Central memory CD4-positive, alpha-beta T cell (primary cell): ENCODE measurements at places on chromosomes 1 and 21.

DNA sequence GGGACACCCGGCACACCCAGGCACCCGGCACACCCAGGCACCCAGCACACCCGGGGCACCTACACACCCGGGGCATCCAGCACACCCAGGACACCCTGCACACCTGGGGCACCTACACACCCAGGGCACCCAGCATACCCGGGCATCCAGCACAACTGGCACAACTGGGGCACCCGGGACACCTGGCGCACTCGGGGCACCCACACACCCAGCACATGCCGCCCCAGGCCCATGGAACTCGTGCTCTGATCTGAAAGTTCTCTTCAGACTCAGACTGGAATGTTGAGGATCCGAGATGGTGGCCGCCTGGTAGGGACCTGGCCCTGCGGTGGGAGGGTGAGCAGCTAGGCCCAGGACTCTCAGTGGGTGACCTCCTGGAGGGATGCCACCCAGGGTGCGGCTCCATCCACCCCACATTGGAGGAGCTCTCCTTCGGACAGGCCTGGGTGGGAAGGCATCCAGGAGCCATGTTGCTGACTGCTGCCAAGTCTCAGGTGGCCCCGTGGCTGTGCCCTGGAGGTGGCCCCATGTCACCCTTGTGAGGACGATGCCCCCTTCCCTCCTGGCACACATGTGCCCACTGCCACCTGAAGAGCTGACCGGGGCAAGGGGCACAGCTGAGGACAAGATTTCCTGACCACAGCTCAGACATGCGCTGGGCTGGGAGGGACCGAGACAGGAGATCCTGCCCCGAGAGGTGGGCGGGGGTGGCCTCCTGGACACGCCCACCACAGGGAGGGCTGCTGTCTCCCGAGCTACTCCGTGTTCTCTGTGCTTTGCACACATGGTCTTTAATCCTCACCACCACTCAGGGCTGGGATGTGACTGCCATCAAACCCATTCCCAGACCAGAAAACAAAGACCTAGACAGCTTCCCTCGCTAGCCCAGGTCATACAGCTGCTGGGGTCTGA, 37.0 kb downstream of the UBE2G2 start:
- DNase-seq, result no peak

GRCh38 chr1:213075725-213076124, 24.7 kb downstream of the RPS6KC1 start:
- no peak for DNase-seq

DNA sequence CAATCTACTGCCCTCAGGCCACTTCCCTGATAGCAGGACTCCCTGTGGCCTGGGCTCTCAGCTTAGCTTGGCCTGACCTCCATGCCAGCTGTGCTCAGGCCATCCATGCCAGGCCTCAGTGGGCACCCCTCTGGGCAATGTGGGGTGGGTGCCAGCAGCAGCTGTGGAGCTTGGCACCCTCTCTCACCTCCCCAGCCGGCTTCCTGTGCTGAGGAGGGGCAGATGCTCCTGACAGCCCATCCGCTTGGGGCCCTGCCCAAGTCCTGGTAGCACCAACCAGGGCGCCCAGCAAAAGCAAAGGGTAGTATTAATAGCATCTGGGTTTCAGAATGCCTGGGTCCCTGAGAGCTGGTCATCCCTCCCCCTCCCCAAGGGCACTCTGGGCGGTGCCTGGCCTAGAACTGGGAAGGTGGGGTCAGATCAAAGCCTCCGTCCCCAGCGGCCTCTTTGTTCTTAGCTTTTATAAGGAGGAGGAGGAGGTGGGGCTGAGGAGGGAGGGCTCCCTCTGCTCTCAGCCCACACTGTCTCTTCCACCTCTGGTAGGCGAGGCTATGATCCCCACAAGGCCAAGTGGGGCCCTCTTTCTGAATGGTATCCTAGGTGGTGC, 6.1 kb downstream of the EFNA4 start:
- no peak for DNase-seq

GRCh38 chr1:64357422-64357821, 112.5 kb upstream of the CACHD1 start:
- DNase-seq, result no peak

DNA sequence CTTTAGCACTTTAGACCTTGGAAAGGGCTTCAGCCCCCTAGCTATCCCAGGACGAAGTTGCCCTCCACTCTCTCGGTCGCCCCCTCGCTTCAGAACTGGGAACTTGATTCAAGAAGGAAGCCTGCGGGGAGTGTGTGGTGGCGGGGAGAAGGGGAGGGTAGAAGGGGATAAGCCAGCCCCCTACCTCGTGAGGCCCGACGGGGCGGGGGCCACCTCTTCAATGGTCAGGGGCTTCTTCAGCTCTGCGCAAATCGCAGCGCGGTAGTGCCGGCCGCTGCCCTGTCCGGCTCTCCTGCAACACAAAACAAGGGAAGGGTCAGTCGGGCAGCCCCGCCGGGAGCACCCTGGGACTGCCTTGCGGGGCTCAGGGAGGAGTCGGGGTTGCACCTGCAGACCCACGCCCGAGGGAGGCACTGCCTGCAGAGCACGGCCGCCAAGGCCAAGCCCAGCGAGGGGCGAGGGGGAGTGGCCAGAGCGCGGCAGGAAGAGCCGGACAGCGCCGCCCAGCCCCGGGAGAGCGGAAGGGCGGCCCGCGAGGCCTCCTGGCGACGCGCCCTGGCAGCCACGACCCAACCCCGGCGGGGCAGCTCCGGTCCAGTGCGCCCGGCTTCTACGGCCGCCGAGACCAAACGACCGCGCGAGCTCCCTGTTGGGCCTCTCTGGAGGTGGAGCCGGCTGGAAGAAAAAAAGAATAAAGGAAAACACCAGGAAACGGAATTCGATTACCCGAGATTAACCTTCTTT, 56.2 kb upstream of the RASAL2 start:
- DNase-seq, result no peak

GRCh38 chr1:220342853-220343252, 70.6 kb upstream of the RAB3GAP2 start:
- no peak for DNase-seq

GRCh38 chr1:63713627-63714481, 60.0 kb upstream of the ROR1 start:
- DNase-seq, result no peak

DNA sequence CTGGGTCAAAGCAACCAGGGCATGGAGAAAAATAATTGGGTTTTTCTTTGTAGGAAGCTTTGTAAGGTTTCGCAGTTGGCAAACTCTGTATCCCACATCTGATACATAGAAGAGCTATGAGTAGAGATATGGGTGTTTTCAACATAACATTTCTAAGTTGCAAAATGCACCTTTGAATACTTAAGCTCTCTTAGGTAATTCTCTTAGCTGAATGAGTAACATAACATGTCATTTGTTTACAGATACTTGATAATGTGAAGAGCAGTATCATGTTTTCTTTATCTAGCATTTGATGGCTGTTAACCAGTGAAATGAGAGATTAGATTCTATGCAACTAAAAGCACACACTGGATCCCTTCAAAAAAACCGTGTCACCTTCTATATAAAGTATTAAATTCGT, 21.6 kb downstream of the RAVER2 start:
- no peak for DNase-seq

DNA sequence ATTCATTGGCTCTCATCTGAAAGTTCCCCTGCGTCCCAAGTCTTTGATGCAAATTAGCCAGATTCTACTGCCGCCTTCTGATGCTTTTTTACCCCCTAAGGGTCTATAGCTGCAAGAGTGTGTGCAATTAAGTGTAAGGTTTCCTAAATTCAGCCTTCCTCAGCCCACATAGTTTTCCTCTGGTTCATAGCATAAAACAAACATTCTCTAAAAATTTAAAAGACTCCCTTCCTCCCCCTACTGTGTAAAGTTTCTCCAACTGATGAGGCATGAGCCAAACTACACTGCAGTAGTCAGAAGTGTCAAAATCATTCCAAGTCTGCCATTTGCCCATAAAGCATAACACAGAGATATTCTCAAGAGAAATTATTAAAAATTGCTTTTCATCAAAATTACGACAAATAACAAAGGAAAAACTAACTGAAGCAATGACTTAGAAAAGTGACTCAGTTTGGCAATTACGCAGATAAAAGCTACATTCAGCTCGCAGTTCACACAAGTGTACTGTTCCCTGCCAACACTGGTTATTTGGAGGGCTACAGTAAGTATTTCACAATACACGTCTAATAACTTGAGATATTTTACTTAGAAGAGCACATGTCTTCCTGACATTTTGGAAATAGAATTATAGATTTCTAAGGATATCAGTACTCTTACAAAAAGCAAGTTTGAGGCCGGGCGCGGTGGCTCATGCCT, 15.4 kb downstream of the KCNH1 start:
- DNase-seq, result no peak

DNA sequence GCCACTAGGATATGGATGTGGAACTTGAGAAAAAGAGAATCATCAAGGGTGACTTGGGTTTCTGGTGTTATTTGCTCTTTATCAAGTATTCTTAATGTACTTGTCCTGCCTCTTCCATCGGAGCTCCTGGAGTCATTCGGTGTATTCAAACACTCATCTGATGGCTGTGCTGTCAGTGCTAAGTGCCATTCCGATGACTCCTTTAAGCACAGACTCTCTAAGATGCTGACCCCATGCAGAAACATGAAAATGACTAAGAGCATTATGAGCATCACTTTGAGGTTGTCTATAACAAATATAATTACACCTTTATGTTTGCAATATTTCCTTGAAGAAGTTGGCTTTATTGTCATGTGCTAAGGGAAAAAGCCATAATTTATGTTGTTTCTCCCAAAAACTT, 11.3 kb upstream of the RPL5 start:
- DNase-seq, result no peak

- no peak for DNase-seq
Measured at GRCh38 chr1:201774224-201774982, 54.6 kb upstream of the IPO9 start.

- no peak for DNase-seq
Measured at GRCh38 chr1:170213596-170213995, 67.8 kb downstream of the NTMT2 start.

GRCh38 chr1:221334062-221334461, 407.8 kb downstream of the DUSP10 start:
- DNase-seq, result no peak

DNA sequence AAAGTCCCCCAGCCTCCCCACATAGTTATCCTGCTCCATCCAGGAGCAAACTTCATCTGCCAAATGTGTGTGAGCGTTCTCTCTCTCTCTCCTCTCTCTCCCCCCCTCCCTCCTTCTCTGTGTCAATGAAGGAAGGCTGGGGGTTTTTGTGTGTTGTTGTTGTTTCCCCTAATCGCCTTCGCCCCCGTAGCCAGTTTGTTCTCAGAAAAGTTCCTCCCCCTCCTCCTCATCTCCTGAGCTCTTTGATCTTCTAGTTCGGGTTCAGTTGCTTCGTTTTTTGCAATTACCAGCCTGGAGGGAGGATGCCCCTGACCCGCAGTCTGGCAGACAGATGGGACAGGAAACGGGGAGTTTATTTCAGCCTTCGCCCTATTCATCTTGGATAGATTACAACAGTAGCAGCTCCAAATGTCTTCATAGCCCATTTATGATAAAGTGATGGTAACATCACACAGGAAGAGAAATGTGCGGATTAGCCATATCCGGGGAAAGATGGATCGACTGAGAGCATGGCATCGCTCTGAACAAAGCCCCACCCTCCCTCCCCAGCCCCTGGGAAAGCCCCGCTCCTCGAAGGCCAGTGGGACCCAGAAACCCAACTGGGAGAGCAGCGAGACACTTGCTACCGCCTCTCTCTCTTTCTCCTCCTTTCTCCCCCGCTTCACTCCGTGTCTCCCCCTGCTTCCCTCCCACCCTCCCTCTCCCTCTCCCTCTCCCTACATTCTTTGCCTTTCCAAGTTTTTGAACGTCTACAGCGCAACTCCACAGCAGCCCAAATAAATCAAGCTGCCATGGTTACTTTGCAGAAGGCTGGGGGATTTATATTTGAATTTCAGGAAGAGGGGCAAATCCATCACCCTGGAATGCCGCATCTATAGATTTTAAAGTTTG, 139.7 kb upstream of the ARHGEF16 start:
- DNase-seq, result no peak

DNA sequence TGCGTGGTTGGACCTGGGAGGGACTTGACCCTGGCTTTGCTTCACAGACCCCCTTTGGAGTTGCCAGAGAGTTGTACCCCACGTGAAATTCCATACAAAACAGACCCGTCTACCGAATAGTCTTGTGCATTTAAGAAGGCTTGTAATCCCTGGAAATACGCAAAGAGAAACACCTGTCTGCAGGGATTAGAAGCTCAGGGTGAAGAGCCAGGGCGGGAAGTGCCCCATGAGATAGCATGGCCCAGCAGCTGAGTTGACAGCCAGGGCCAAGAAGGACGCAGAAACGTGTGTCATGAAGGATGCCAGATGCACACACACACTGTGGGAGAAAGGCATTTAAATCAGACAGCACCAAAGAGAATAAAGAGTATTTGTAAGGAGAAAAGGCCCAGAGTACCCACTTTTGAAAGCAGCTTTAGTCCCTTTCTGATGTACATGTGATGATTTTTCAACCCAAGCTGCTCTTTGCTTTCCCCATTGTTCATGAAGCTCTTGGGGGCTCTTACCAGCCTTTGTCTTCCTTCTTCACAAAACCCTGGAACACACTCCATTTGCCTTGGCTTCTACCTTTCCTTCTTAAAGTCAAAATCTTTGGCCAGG, 46.6 kb downstream of the PCP4 start:
- DNase-seq, result no peak

DNA sequence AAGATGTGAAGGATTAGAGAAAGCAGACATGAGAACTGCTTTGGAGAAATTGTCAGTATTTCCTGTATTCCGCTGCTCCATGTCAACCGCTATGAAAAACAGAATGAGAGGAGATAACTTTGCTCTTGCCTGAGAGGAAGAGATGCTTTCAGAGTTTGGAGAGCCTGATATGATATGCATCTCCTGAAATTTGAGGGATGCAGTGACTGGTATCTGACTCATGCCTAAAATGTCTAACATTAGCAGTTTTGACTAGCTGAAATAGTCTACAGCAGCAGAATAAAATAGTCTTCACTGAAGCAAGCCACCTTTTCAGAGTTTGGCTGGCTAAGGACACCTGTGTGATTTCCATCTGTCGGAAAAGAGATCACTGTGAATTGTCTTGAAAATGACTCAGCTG, 165.8 kb upstream of the LRRC7 start:
- no peak for DNase-seq

DNA sequence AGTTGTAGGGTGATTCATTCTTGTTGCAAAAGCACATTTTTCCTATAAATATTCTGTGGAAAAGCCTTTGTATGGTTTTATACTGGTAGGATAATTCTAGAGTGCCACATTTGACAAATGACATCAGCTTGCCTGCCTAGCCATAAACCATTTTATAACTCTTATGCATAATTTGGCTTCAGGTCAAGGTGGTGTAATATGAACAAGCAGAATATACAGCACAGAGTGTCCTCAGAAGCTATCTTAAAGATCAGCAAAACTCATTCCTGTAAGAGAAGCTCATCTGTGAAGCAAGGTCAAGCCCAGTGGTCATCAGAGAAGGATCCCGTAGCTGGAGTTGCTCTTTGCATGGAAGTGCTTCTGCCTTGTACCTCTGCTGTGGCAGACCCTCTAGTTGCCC, 24.0 kb upstream of the C1orf21 start:
- DNase-seq, result no peak

- no peak for DNase-seq
Measured at GRCh38 chr1:86470859-86471258, 2.1 kb downstream of the CLCA1 start.

- DNase-seq, result no peak
Measured at GRCh38 chr1:86201311-86201710, 44.7 kb upstream of the COL24A1 start.
